ENCODE measurements at places on chromosomes 11 and 22. TPM values are rescaled to one million over a fixed set of nuclear protein-coding genes. Genes with fewer than 3 reads are reported as not detected.

The P2RY2 gene
- total RNA-seq, result 72.9 TPM

The SNX15 gene
- total RNA-seq, result 40.4 TPM

The CALCA gene
- total RNA-seq, result not detected

The TIMP3 gene
- total RNA-seq, result 0.12 TPM

The DEUP1 gene
- total RNA-seq, result 0.26 TPM

The TBX10 gene
- not detected for total RNA-seq

The POTEH gene
- not detected for total RNA-seq

GRCh38 chr11:122440811-122441665 is 214.5 kb upstream of the UBASH3B start:
- no peak for DNase-seq
- no peak overlapping the region for H3K27ac ChIP-seq
- H3K27me3 ChIP-seq, result peaks cover 85% of the 10 kb centered on the region

GRCh38 chr11:113493206-113493605 is 18.0 kb upstream of the DRD2 start:
- no peaks in the 10 kb centered on the region for H3K36me3 ChIP-seq
- peaks cover 18% of the 10 kb centered on the region for H3K27me3 ChIP-seq
- no peak overlapping the region for H3K4me3 ChIP-seq
- H3K27ac ChIP-seq, result no peak overlapping the region
- DNase-seq, result no peak
- peaks cover 16% of the 10 kb centered on the region for H3K4me1 ChIP-seq

DNA sequence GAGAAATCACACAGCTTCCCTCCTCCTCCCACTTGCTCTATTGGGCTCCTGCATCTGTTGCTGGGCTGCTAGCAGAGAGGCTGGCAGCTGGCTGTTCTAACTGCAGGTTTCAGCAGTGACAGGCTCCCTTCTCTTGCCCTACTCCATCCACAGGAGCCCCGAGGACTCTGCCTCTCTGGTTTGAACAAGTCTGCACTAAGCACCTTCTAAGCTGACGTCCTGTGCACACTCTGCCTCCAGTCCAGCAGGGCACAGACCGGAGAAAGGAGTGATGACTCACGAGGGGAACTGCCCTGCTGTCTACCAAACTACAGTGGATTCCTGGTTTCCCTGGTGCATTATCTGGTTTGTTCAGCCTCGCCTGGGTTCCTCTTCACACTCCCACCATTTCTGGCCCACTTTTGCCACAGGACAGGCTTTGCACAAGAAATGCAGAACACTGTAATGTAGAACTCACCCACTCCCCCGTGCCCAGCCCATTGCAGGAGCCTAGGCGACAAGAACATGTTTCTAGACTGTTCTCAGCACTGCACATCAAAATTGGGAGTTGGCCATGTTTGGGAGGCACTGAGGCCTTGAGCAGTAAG is 26.0 kb downstream of the IL10RA start:
- no peak overlapping the region for H3K27ac ChIP-seq
- DNase-seq, result peak; percentile 58
- peaks cover 94% of the 10 kb centered on the region for H3K27me3 ChIP-seq
- no peak overlapping the region for H3K4me3 ChIP-seq
- H3K36me3 ChIP-seq, result no peaks in the 10 kb centered on the region

GRCh38 chr11:1002406-1002984 is 34.0 kb downstream of the MUC6 start:
- no peak overlapping the region for H3K27ac ChIP-seq
- no peaks in the 10 kb centered on the region for H3K27me3 ChIP-seq
- no peak overlapping the region for H3K4me3 ChIP-seq
- peaks cover 12% of the 10 kb centered on the region for H3K36me3 ChIP-seq
- no peak for DNase-seq

DNA sequence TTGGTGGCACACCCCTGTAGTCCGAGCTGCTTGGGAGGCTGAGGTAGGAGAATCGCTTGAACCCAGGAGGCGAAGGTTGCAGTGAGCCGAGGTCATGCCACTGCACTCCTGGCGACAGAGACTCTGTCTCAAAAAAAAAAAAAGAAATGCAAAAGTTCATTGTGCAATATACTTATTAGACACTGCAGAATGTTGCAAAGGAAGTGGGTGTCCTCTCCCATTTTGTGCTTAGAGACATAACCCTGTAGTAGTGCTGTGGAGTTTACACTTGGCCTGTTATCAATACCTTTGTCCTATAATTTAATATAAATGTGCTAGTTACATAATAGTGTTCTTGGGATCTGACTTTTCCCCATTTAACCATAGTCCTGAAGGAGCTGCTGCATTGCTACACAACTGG is 9.4 kb downstream of the BCL2L13 start:
- H3K27ac ChIP-seq, result no peak overlapping the region
- no peak for DNase-seq
- H3K27me3 ChIP-seq, result no peaks in the 10 kb centered on the region
- H3K4me1 ChIP-seq, result no peaks in the 10 kb centered on the region

DNA sequence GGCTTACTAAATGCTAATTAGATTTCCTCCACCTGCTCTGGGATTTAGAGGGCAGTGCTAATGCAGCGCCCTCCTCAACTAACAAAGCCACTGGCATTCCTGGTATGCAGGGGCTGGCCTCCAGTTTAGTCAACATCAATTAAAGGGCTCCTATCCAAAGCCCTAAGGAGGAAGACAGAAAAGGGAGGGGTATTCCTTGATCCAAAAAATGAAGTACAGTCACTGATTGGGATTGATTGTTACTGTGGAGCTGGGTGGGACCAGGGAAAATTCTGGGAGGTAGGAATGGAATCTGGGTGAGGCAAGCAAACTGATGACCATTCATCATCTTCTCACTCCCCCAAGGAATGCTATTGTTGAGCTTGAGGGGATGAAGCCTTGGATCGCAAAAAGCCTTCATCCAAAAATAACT is 52.2 kb downstream of the GAB2 start:
- peaks cover 18% of the 10 kb centered on the region for H3K4me1 ChIP-seq
- H3K4me3 ChIP-seq, result peak overlapping the region; percentile 3
- no peaks in the 10 kb centered on the region for H3K27me3 ChIP-seq
- H3K27ac ChIP-seq, result no peak overlapping the region

DNA sequence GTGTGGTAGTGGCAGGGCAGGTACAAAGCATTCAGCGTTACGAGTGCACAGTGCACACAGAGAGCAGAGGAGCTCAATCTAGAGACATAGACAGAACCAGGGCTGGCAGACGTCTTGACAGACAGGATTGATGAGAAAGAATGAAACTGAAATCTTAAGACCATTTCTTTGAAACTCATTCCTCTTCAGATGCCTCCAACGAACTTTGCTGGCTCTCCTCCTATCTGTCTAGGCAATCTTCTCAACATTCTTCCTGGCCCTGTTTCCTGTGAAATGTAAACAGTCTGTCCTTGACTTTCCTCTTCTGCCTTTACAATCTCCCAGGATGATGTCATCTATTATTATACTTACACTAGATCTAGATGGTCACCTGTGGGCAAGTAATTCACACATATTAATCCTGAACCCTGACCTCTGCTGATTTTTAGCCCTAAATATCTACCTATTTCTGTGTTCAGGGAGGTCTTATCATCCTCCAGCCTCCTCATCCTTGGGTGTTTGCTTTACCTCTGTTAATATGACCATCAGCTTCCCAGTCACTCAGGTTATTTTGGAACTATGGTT is 119.5 kb downstream of the ENTHD1 start:
- DNase-seq, result peak; percentile 25
- no peaks in the 10 kb centered on the region for H3K4me1 ChIP-seq
- no peak overlapping the region for H3K27ac ChIP-seq
- no peak overlapping the region for H3K4me3 ChIP-seq

- peak overlapping the region; percentile 94 for H3K27ac ChIP-seq
- H3K36me3 ChIP-seq, result peaks cover 8% of the 10 kb centered on the region
- H3K4me3 ChIP-seq, result peak overlapping the region; percentile 42
- peak; percentile 58 for DNase-seq
Measured at GRCh38 chr11:2932850-2933251, 3.6 kb upstream of the PHLDA2 start.

DNA sequence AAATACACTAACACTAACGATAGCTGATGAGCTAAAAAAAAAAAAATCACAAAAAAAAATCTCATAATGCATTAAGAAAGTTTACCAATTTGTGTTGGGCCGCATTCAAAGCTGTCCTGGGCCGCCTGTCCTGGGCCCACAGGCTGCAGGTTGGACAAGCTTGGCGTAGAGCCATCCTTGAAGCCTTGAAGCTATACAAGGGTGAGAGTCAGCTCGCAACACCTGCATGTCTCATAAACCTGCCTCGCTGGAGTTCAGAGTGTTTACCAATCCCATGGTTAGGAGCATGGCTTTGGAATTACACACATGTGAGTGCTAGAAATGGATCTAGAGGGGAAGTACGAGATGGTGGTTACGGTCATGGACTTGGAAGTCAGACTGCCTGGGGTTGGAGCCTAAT is 453.7 kb downstream of the INSC start:
- no peak overlapping the region for H3K4me3 ChIP-seq
- no peaks in the 10 kb centered on the region for H3K4me1 ChIP-seq
- no peaks in the 10 kb centered on the region for H3K27me3 ChIP-seq
- DNase-seq, result no peak

GRCh38 chr11:117396970-117397369 is 69.3 kb downstream of the CEP164 start:
- H3K4me1 ChIP-seq, result no peaks in the 10 kb centered on the region
- DNase-seq, result no peak
- H3K27ac ChIP-seq, result no peak overlapping the region
- H3K27me3 ChIP-seq, result no peaks in the 10 kb centered on the region
- H3K36me3 ChIP-seq, result peaks cover 50% of the 10 kb centered on the region
- no peak overlapping the region for H3K4me3 ChIP-seq

DNA sequence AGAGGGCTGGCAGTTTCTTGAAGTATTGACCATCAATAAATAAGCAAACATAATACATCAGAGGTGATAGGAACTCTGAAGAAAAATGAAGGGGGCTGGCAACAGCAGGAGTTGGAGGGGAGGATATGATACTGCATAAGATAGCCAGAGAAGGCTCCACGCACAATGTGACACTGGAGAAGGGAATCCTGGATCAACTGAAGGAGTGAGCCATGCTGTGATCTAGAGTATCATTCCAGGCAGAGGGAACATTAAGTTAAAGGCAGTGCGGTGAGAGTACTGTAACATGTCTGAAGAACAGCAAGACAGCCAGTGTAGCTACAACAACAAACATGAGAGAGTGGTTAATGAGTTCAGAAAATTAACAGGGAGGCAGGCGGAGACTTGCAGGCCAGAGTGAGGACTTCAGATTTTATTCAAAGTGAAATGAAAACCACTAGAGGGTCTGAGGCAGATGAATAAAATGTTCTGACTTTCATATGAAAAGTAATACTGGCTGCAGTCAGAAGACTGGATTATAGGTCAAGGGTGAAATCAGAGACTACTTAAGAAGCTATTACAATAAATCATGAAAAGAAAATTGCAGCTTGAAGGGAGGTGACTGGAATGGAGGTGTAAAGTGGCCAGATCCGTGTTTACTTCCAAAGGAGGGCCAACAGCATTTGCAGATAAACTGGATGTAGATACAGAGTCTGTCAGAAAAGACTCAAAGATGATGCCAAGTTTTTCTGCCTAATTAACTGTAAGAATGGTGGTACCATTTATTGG is 49.4 kb downstream of the RRAS2 start:
- H3K27me3 ChIP-seq, result no peaks in the 10 kb centered on the region
- H3K36me3 ChIP-seq, result no peaks in the 10 kb centered on the region
- no peak overlapping the region for H3K4me3 ChIP-seq
- H3K27ac ChIP-seq, result no peak overlapping the region
- DNase-seq, result no peak

GRCh38 chr22:40540265-40540664 is 96.3 kb downstream of the MRTFA start:
- no peak overlapping the region for H3K4me3 ChIP-seq
- no peak overlapping the region for H3K27ac ChIP-seq
- DNase-seq, result no peak
- H3K36me3 ChIP-seq, result no peaks in the 10 kb centered on the region

GRCh38 chr11:4071914-4072313 is 22.7 kb upstream of the RRM1 start:
- H3K36me3 ChIP-seq, result no peaks in the 10 kb centered on the region
- H3K4me1 ChIP-seq, result no peaks in the 10 kb centered on the region
- H3K4me3 ChIP-seq, result no peak overlapping the region
- H3K27me3 ChIP-seq, result no peaks in the 10 kb centered on the region
- no peak overlapping the region for H3K27ac ChIP-seq

DNA sequence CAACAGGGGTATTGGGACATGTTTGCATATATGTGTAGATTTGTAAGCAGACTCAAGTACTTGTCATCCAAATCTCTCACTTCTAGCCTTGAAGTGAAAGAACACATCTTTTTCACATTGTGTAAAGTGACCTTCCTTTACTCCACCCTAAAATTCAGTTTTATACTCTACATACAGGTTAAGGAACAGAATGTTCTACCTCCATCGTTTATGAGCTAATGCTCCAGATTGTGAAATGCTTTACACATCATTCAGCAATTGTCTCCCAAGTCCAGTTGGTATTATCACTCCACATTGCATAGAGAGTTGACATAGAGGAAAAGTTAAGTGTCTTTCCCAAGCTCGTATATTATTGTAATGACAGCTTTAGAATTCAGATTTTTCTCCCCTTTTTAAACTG is 46.1 kb upstream of the BLID start:
- H3K4me3 ChIP-seq, result peak overlapping the region; percentile 3
- no peaks in the 10 kb centered on the region for H3K27me3 ChIP-seq
- peak overlapping the region; percentile 99 for H3K27ac ChIP-seq
- peaks cover 97% of the 10 kb centered on the region for H3K4me1 ChIP-seq

DNA sequence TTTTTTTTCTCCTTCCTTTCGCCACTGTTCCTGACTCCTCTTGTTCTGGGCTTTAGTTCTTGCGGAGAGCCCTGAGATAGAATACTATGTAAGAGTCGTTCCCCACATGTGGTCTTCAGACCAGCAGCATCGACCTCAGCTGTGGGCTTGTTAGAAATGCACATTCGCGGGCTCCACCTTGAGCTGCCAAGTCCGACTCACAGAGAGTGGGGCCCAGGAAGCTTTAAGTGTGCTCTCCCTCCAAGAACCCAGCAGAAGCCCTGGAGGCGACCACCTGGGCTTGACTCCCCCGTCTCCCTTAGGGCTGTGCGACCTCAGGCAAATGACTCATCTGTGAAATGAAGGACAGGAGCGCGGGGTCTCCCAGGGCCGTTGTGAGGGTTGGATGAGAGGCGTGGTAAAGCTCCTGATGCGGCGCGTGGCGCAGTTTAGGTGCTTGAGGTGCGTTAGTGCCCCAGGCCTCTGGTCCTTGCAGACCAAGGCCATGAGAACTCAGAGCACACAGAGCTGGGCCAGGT is 18.8 kb downstream of the SAMM50 start:
- H3K4me3 ChIP-seq, result no peak overlapping the region
- H3K27me3 ChIP-seq, result no peaks in the 10 kb centered on the region
- H3K36me3 ChIP-seq, result peaks cover 6% of the 10 kb centered on the region
- H3K27ac ChIP-seq, result no peak overlapping the region
- H3K4me1 ChIP-seq, result no peaks in the 10 kb centered on the region

DNA sequence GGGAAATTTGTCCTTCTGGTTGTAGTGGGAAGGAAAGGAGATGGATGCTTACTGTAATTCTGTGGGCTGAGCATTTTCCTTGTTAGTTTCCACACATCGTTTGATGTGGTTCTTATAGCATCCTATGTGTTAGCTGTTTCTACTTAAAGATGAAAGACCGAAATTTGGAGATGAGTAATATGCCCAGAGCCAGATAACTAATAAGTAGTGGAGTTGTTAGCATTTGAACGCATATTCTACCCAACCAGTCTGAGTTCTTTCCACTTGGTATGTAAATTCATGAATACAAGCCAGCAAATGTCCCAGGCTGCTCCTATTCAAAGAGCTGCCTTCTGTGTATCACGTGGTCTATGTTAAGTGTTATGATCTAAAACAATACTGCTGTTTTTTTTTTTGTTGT is 14.6 kb downstream of the SPECC1L start:
- DNase-seq, result no peak
- H3K27ac ChIP-seq, result no peak overlapping the region
- H3K36me3 ChIP-seq, result no peaks in the 10 kb centered on the region

Measured in PC-3 (cell line).